ENCODE measurements at places on chromosomes 16 and 17.

GRCh38 chr16:89902980-89903379 lies 15.7 kb upstream of the MC1R start:
- DNase-seq = no peak

GRCh38 chr16:84732674-84733352 lies 33.0 kb downstream of the USP10 start:
- no peak for DNase-seq

GRCh38 chr16:31089199-31089598 lies 456 bp upstream of the PRSS53 start:
- no peak for DNase-seq

DNA sequence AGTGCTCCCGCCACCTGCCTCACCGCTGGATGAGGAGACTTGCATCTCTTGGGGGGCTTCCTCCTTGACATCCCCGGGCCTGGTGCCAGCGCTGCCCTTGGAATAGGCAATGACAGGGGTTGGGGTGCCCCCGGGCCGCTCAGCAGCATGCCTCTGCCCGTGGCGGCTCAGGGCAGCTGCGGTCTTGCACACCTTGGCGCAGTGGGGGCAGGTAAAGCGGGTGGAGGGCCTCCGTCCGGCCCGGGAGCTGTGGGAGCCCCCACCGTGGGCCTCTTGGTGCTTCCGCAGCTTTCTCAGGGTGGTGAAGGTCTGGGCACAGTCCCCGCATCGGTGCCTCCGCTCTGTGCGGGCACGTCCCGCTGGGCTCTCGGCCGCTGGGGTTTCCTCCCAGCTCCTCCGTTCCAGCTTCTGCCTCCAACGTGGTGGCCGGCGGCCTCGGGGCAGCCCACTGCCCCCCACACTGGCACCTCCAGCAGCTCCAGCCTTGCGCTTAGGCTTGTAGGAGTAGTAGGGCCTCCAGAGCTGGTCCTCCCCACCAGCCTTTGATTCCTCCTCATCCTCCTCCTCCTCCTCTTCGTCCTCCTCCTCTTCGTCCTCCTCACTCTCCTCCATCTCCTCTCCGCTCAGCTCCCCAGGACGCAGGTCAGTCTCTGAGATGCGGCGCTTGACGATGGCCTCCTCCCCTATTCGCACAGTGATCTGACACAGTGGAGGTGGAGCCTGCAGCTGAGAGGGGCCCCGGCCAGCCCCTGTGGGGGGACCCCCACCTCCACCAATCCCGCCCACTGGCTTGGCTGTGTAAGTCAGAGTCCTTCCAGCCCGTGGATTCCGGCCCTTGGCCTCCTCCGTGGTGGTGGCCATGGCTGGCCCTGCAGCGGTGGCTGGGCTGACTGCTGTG lies 16.7 kb downstream of the ZBTB4 start:
- no peak for DNase-seq

DNA sequence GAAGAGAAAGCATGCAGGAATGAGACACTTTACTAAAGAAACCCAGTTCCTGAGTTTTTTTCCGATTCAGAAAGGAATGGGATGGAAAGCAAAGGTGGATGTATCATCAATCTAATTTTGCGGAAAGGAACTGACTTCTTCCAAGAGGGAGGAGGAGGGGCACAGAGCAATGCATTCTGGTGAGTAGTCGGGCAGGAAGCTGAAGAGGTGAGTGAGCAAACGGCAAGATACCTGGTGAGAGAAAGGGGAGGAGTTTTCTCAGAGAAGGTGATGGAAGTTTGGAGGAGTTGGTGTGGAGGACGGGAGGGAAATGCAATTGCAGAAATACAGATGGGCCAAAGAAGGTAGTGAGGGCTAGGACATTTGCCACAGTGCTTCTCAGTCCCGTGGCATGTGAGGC lies 713.2 kb downstream of the KCNJ2 start:
- no peak for DNase-seq

- no peak for DNase-seq
These were observed 33.8 kb downstream of the COG1 start for GRCh38 chr17:73226556-73227172.

DNA sequence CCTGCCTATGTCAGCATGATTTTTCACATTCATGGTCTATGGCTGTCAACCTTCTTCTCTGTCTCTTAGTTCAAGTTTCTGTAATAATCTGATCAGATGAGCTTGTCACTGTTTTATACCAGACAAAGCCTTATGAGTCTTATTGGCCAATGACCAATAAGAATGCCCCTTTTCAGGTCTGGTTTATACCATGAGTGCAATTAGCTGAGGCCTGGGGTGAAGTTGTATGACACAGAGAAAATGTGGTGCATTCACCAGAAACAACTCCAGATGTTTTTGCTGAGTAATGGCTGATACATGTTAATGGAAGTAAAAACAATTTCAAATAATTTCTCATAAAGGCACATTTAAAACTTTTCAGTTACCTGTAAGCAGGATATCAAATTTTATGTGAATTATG lies 218.6 kb upstream of the CDH8 start:
- no peak for DNase-seq

DNA sequence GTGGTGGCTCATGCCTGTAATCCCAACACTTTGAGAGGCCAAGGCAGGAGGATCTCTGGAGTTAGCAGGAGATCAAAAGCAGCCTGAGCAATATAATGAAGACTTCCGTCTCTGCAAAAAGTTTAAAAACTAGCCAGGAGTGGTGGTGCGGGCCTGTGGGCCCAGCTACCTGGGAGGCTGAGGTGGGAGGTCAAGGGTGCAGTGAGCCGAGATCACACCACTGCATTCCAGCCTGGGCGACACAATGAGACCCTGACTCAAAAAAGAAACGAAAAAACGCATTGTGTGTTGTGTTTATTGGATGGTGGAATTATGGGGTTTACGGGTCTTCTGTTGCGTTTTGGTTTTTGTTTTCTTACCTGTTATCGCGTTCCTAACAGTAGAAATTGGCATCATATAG lies 863 bp upstream of the DDX19A start:
- DNase-seq = no peak

DNA sequence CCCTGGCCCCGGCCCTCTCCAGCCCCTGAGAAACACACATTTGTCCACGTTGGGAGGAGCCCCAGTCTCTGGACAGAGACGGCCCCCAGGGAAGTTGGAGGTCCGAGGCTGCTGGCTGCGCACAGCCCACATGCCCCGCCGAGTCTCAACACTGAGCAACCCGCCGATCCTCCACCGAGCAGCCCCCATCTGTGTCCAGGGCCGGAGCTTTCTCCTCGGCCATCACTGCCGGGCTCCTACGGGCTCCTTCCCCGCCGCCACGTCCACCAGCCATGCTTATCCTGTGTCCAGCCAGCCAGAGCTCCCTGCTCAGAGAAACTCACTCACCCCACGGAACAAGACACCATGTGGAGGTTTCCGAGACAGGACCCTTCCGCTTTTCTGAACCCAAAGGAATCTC lies 103.3 kb downstream of the ENGASE start:
- DNase-seq = no peak

GRCh38 chr17:34916120-34916519 lies 45.1 kb downstream of the CCT6B start:
- no peak for DNase-seq

DNA sequence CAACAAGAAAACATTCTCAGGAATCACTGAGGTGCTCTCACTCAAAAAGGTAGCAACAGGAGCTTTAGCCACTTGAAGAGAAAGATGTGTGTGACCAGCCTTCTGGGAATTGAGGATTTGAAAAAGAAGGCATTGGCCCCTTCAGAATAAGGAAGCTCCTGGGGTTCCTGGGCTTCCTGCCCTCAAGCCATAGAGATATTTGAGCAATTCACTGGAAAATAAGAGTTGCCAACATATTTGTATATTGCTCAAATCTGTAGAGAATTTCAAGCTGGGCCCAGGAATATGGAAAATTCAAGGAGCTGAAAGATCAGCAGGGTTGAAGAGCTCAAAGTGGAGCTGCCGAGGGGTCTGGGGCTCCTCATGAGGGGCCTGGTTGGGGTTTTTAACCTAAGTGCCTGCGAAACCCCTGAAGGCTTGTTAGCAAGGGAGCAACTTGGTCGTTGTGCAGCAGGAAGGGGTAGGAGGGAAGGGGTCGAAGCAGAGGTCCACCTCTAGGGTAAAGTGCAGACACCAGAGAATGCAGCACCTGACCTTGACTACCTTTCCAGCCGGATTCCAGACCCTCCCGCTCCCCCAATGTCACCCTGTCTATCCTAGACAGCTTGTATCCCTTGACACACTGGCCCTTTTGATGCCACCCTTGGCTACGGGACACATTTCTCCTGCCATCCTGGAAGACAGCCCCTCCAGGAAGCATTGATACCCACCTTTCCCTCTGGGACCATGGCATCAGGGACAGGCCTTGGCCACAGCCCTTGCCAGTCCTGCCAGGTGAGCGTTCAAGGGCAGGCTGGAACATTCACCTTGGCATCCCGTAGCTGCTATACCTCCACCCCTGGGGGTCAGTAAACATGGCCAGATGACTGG lies 67.6 kb upstream of the SREBF1 start:
- DNase-seq = no peak

DNA sequence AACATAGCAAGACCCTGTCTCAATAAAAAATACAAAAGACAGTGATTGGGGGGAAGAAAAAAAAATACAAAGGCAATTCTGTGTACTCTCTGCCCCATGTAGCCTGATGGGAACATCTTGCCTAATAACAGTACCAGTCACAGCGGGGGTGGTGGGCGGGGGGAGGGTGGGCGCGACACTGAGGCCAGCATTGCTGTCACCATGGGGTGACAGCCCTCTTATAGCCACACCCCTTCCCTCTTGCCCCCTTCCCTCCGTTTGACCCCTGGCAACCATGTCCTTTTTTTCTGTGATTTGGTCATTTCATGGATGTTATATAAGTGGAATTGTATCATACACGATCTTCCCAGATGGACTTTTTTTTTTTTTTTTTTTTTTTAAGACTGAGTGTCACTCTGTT lies 80.9 kb downstream of the DNAH17 start:
- DNase-seq = no peak

DNA sequence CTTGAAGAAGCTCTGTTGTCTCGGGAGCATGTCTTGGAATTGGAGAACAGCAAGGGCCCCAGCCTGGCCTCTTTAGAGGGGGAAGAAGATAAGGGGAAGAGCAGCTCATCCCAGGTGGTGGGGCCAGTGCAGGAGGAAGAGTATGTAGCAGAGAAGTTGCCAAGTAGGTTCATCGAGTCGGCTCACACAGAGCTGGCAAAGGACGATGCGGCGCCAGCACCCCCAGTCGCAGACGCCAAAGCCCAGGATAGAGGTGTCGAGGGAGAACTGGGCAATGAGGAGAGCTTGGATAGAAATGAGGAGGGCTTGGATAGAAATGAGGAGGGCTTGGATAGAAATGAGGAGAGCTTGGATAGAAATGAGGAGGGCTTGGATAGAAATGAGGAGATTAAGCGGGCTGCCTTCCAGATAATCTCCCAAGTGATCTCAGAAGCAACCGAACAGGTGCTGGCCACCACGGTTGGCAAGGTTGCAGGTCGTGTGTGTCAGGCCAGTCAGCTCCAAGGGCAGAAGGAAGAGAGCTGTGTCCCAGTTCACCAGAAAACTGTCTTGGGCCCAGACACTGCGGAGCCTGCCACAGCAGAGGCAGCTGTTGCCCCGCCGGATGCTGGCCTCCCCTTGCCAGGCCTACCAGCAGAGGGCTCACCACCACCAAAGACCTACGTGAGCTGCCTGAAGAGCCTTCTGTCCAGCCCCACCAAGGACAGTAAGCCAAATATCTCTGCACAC lies 21.2 kb downstream of the AKAP1 start:
- no peak for DNase-seq

DNA sequence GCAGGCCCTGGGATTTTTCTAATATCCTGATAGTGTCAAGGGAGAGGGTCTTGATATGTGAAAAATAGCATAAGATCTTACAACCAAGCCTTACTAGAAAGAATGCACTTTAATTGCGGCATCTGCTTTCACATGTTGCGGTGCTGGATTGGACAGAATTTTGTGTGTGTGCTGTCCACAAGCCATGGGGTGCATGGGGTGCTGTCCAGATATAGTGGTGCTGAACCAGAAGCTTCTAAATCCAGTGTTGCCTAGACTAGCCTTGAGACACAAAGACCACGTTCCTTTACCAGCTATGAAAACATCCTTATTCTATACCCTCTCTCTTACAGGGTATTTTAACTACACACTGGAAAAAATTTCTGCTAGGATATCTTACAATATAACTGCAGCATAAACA lies 244.0 kb downstream of the TMEM114 start:
- no peak for DNase-seq

DNA sequence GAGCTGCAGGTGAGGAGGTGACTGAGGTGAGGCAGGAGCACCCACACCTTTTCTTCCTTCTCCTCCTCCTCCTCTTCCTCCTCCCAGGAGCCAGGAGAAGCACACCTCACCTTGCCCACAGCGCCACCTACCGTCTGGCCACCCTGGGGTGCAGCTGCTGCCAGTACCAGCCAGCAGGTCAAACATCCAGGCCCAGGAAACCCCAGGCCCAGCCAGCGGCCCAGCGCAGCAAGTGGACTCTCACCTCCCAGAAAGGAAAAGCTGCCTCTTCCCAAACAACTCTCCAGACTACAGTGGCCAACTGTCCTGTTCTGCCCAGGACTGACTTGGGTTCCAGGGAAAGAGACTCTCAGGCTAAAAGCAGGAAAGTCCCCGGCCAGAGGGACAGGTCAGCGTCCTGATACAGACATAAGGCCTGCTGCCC lies 22.7 kb downstream of the PEMT start:
- peak; percentile 27 for DNase-seq

GRCh38 chr17:34398990-34399389 lies 36.0 kb upstream of the CCL1 start:
- no peak for DNase-seq

DNA sequence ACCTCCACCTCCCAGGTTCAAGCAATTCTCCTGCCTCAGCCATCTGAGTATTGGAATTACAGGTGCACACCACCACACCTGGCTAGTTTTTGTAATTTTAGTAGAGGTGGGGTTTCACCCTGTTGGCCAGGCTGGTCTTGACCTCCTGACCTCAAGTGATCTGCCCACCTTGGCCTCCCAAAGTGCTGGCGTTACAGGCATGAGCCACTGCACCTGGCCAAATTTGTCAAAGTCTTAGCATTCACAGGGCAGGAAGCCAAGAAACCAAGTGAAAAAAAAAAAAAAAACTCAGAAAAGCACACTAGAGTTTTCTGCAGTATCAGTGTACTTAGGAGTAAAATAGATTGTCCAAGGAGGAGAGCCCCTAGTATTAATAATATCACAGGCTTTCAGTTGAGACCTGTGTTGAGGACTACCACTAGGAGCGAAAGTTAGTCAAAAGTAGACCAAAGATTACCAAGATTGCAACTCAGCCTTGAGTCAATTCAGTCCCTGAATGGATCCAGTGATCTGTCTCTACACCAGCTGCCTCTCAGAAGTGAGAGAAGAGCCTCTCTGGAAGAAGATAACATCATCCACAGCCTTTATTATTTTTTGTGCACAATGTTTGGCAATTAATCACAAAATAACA lies 159.7 kb downstream of the CEP112 start:
- DNase-seq = no peak

All from CD4-positive, alpha-beta T cell treated with Interferon alpha-2 for 1 hour (primary cell).